Cortex of kidney (tissue), 1 donor: ENCODE measurements at places on chromosomes 4 and X.

- DNase-seq = no peak
Observed at GRCh38 chr4:99321241-99322191, at the start of gene ADH1B. TSS of gene ADH1B (minus strand) at chr4:99321401. CDS start at chr4:99321331, 70 bp downstream.

- no peak for DNase-seq
Observed at GRCh38 chr4:104616401-104616820, 121.7 kb upstream of the CXXC4 start.

GRCh38 chr4:2800691-2801596 is 8.1 kb downstream of the SH3BP2 start:
- no peak for DNase-seq

DNA sequence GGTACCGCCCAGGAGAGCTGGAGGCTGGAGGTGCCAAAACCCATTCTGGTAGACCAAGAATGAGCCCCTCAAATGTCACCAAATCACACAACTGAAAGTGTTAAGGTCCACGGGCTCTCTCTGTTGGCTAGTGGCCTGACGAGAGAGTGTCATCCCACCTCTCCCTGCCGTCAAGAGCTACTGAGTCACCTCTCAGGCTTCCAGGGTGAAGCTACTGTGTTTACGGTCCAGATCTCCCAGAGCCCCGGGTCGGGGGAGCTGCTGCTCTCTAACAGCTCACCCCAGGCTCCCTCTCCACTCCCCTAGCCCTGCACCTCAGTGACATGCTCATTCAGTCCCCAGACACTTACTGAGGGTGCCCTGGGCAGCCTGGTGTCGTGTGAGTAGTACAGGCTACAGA is 59.2 kb downstream of the ADGRG2 start:
- no peak for DNase-seq

DNA sequence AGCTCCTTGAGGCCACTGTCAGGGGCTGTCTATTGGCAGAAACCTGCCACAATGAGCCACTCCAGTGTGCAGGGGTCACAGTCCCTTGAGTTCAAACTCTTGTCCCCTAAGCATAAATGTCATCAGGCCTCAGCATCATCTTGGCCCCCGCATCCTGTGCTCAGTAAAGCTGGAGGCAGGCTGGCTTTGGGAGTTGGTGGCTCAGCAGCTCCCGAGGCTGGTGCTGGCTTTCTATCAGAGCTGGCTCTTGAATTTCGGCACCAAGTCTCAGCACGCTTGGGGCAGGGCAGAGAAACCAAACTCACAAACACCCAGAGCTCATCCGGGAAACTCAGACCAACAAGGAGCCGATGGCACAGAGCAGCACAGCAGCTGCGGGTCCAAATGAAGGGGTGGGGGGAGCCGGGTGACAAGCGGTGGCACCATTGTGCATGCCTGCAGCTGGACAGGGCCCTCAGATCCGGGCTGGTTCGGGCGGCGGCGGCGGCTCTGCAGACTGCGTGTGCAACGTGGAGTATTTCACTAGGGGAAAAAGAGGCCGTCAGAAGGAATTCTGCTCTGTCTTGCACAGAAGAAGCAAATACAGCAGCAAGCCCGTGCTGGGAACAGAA is 75.5 kb downstream of the MTMR1 start:
- DNase-seq = no peak

- no peak for DNase-seq
Observed at GRCh38 chr4:151488968-151489367, 80.0 kb downstream of the FHIP1A start.

DNA sequence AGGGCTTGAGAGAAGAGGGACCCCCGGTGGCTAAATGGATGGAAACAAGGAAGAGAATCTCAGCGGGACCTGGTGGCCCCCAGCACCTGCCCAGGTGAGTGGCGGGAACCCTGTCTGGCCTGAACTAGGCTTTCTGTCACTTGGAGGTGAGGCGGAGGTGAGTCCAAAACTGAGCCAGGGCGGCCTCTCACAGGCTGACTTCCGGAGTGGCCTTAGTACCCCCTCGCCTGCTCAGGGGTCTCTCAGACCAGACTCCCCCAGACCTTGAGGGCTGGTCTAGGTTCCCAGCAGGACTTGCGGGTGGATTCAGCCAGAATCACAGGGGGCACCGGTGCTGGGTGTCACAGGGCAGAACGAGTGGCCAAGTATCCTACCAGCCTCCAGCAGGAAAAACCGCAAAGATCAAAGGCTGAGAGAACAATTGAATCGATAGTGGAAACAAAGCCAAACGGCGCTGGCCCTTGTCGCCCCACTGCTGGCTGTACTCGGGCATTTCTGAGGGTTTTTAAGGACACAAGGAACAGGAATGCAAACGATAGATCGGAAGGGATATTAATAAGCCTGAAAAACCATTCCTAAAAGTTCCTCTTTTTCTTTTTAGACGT is 67.8 kb downstream of the WFS1 start:
- DNase-seq = no peak

DNA sequence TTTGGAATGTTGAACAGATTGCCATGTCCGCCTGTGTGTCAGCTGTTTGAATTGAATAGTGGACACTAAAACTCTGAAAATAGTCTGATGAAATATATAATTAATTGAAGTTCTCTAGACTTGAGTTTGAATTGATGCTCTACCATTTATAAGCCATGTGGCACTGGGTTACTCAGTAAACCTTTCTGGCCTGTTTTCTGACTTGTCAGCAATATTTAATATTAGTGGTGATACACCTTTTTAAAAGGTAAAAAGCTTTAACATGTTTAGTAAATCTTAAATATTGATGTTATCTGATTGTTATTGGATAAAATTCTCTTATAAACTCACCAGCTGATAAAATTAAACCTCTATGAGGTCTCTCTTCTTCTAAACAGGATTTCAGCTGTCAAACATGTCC is 695.4 kb upstream of the HS3ST1 start:
- no peak for DNase-seq

DNA sequence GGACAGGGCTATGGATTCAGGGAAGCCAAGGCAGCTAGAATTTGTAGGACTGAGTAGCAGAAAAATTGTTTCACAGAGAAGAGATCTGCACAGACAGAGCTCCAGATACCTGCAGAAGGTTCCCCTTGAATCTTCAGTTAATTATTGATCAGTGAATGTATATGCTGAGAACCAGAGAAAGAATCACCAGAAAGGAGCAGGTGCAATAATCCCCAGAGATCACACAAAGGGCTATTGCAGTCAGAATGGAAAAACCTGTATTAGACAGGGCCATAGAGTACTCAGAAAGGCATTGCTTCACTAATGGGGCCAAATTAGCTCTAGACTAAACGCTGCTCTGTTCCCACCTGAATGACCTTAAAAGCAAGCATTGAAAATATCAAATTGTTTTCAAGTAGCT is 35.5 kb upstream of the SMAD1 start:
- no peak for DNase-seq

DNA sequence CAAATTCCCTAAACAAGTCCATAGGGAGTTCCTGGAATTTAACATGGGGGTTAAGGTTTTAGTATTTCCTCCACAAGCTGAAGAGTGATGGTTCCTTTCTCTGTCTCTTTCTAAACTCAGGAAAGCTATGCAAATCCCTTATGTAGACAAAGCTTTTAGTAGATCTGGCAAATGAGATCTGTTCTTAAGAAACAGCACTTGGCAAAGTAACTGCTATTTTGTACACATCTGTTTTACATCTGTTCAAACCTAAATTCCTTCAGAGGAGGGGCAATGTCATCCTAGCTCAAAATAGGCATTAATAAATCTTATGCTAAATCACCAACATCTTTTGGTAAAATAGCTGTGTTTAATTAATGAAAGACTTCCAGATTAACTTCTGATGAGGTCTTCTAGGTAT is 137.8 kb upstream of the TBC1D9 start:
- DNase-seq = no peak

- DNase-seq = no peak
Observed at GRCh38 chr4:54231768-54232688, 2.9 kb downstream of the PDGFRA start.

- DNase-seq = no peak
Observed at GRCh38 chr4:53694666-53695065, 103.4 kb upstream of the LNX1 start.

DNA sequence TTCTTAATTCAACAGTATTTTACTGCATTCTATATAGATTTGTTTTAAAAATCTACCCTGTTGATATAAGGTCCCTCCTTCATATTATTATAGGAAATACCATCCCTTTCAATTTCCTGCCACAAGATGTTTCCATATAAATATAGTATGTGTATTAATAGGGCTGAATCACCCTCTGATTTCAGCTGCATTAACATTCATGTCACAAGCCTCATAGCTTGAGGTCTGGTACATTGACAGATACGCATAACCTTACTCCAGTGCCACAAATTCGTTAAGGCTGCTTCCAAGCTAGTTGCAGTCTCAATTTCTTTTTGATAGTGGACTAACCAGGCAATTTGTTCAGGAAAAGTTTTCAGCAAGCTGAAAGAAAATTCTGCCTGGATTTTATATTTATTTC is 128.4 kb downstream of the KLHL34 start:
- DNase-seq = no peak

DNA sequence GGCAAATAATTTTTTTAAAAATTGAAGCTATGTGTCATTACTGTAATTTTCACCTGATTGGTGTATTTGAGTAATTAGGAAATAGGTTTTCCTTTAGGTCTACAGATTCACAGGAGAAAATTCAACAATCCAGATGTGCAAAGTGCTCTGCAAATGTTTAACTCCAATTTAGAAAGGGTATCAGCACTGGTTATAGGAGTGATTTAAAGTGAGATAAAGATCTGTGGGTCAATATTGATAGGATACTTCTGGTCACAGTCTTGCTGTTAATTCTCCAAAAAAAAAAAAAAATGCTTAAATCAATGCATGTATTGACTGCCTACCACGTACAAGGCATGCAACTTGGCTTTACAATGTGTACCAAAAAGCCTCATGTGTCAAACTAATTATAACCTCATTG is 271.3 kb downstream of the PPP3CA start:
- no peak for DNase-seq

GRCh38 chrX:134249241-134249640 is 12.3 kb downstream of the CCDC160 start:
- no peak for DNase-seq

GRCh38 chr4:169557061-169557636 is 55.2 kb downstream of the NEK1 start:
- DNase-seq = no peak

DNA sequence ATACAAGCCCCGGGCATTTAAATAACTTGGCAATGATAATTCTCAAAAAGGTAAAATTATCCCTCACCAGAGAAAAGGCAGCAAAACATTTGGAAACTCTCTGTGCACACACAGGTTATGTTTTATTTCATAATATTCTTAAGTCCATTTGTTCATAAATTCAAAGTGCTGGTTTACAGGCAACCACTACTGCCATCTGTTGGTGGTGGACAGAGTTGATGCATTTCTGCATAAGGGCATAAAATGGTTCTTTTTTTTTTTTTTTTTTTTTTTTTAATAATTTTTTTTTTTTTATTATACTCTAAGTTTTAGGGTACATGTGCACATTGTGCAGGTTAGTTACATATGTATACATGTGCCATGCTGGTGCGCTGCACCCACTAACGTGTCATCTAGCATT is 31.5 kb upstream of the IL21 start:
- DNase-seq = no peak

- DNase-seq = no peak
Observed at GRCh38 chr4:145679520-145679919, 426 bp upstream of the C4orf51 start.

- no peak for DNase-seq
Observed at GRCh38 chrX:12065251-12065650, 73.0 kb upstream of the FRMPD4 start.

- no peak for DNase-seq
Observed at GRCh38 chr4:68712207-68712606, 41.8 kb upstream of the UGT2B15 start.

- DNase-seq = no peak
Observed at GRCh38 chrX:29143756-29144155, 556.5 kb downstream of the IL1RAPL1 start.

DNA sequence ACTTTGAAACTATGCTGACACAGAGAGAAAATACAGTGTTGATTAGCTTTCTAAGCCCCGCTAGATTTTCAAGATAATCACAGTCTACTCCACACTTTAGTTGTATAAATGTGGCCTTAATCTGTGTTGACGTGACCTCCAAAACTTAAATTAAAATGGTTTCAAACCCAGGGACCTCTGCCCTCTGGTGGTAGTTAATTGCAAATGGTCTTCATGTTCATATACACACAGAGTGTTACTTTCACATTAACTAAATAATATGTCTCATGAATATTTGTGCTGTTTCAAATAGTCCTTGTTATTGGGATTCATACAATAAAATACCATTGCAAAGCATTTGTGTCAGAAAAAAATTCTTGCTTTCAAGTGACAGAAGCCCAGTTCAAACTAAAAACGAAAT is 64.3 kb downstream of the TASL start:
- DNase-seq = no peak

- no peak for DNase-seq
Observed at GRCh38 chr4:174526731-174527130, 4.4 kb upstream of the HPGD start.

GRCh38 chrX:119648421-119648775 is 42.2 kb upstream of the NKRF start:
- no peak for DNase-seq

DNA sequence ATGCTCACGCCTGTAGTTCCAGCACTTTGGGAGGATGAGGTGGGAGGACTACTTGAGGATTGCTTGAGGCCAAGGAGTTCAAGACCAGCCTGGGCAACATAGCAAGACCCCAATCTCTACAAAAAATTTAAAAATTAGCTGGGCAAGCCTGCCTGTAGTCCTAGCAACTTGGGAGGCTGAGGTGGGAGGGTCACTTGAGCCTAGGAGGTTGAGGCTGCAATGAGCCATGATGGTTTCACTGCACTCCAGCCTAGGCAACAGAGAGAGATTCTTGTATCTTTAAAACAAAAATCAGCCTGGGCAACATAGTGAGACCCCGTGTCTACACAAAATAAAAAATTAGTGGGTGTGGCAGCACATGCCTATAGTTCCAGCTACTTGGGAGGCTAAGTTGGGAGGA is 1.9 kb downstream of the ZNF41 start:
- DNase-seq = no peak

DNA sequence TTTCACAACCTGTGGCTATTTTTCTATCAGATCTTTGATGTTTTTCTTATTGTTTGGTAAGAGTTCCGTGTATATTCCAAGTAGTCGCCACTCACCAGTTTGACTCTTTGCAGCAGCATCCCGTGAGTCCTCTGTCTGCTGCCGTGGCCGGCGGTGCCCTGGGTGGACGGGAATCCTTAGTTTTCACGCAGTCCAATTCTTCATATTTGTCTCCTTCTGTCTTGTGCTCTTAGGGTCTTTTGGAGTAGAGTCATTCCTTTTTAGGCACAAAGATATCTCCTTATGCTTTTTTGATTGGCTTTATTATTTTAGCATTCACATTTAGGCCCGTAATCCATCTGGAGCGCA is 94.9 kb upstream of the MSX1 start:
- DNase-seq = no peak

GRCh38 chr4:68447201-68447600 is at the start of gene TMPRSS11E:
TSS of gene TMPRSS11E (plus strand) at chr4:68447463. CDS start at chr4:68447513, 50 bp downstream.
- DNase-seq = no peak

- no peak for DNase-seq
Observed at GRCh38 chr4:121790976-121791375, 10.1 kb upstream of the EXOSC9 start.
